ENCODE measurements at places on chromosomes 16 and 17.
A peak's percentile ranks its signal among the peaks of the same experiment; 100 is the strongest.

DNA sequence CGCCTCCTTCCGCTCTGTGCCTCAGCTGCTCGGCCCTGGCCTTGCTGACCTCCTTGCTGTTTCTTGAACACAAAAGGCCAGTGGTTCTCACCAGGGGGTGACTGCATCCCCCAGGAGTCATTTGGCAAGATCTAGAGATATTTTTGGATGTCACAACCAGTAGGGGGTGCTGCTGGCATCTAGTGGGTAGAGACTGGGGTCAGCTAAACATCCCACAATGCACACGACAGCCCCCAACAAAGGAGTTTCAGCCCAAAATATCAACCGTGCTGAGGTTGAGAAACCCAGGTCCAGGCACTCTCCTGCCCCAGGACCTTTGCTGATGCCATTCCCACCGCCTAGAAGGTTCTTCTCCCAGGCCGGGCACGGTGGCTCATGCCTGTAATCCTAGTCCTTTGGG lies 39.7 kb downstream of the ABCC6 start:
- no peak for DNase-seq

DNA sequence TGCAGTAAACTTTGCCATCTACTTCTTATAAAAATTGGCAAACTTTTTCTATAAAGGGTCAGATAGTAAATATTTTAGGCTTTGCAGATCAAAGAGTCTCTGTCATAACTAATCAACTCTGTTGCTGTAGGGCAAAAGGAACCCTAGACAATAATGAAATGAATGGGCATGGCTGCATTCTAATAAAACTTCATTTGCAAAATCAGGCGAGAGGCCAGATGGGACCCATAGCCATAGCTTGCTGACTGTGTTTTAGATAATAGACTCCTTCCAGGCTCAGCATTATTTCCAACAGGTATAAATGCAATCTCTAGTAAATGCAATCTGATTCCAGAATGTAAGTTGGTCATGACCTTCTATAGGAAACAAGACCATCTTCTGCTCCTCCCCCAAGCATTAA lies 490.7 kb downstream of the TOX3 start:
- no peak for DNase-seq

DNA sequence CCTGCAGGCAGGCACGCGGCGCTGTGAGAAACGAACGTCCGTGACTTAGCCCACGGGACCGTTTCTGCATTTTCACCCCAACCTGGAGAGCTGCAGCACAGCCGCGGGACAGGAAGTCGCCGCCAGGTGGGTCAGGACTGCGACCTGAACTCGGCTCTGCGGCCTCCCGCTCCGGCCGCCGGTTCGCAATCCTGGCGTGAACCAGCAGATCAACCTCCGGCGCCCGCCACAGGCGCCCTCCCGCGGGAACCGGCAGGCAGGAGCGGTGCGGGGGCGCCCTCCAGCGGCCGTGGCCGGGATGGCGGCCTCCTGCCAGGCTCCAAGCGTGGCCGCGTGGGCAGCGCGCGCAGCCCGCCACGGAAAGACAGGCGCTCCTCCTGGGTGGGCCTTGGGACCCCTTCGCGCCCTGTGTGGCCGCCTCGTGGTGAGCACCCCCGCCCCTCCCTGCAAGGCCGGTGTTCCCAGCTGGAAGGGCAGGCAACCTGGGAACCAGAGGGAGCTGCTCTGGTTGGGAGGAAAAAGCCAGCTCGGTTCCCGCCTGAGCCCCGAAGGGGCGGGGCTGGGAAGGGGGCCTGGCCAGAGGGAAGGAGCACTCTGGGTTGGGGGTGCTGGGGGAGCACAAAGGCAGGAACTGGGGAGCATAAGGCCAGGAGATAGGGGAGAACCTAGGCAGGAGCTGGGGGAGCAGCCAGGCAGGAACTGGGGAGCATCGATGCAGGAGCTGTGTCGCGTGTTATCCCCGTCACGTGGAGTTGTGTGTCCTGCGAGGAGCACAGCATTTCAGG lies 28.2 kb downstream of the ACTG1 start:
- peak; percentile 74 for DNase-seq

GRCh38 chr16:69523566-69524305 lies 42.0 kb upstream of the NFAT5 start:
- DNase-seq, result no peak

DNA sequence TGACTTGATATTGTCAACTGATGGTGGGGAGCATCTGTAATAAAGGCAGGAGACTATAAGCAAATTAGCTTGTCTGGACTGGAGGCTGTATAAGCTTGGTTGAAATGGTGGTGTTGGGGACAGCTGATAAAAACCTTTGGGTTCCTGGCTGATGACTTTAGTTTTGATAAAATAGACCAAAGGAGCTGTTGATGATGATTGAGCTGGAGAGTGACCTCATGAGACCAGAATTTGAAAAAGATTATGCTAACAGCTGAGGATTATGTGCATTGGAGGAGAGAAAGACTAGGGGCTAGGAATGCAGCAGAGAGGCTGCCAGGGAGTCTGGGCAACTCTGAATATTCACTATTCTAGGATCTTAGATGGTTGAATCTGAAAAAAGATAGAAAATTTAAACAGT lies 8.7 kb upstream of the CDC27 start:
- no peak for DNase-seq

- no peak for DNase-seq
These were observed 118.0 kb upstream of the RPL38 start for GRCh38 chr17:74085434-74085833.

DNA sequence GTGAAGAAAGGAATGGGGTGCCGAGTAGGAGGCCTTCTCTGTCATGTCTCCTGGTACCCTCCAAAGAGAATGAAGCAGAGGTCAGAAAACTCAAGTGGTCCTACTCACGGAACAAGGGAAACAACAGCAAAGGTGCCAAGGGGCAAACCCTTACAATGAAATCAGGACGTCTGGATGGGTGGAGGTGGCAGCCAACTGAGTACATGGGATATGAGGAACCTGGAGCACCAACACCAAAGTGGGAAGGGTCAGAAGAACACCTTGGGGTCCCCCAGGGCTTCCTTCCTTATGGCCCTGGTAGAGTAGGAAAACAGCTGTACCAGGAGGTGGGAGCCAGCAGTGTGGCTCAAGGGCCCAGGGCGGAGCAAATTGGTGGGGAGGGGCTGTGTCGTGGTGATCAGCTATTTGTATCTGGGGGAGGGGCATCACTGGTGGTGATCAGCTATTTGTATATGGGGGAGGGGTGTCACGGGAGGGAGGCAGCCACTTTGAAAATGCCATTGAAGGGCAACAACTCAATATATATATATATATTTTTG lies 643 bp downstream of the HIGD1B start:
- no peak for DNase-seq

DNA sequence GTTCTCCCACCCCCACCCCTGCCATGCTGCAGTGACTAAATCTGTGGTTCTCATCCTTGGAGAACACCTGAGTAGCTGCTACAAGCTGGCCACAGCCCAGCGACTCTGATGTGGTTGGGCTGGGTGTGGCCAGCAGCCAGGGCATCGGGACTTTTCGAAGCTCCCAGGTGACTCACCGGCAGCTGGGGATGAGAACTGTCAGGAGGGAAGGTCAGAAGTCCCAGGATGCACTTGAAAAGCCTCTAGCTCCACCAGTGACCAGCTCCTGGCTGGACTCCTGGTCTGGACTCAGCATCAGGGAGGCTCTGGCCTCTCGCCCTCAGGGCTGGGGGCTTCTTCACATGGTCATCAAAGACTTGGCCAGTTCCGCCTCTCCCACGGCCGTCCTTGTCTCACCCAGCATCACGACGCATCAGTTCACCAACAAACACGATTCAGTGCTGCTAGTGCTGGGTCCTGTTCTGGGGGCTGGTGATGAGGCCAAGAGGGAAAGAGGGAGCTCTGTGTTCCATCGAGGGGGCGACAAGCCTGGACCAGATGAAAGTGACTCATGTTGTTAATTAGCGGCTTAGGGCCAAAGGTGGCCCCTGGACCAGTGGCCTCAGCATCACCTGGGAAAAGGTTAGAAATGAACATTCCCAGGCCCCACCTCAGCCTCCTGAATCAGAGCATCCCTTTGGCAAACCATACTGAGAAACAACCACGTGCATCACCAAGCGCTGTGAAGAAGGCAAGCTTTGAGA lies 3.9 kb upstream of the C17orf99 start:
- DNase-seq, result peak; percentile 69

GRCh38 chr17:79156463-79157095 lies 82.0 kb downstream of the ENGASE start:
- no peak for DNase-seq

DNA sequence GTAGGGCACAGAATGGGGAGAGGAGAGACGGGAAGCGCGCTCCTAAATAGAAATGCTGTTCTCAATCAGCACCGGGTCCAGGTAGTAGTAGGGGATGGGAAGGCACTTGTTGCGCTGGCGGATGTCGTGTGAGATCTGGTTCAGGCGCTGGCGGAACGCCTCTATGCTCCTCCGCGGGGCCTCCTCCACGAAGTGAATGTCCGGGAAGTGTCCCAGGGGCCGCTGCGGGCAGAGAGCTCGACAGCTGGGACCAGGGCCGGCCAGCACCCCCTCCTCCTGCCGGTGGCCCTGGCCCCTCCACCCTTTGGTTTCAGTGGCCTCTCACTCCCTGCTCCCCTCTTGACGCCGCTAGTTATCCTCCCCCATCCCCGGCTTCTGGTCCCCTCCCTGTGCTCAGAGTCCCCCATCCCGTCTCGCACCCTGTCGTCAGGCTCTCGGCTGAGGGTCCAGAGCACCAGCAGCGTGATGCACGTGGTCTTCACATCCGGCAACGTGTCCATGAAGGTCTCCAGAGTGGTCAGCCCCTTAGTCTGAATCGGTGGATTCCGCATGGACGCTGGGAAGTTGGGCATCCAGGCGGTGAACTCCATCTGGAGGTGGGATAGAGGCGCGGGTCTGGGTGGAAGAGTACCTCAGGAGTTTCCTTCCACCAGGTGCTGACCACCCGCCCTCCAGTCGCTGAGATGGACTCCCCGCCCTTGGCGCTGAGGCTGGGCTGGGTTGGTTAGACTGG lies 14.6 kb downstream of the ALOX12B start:
- DNase-seq, result no peak

GRCh38 chr17:53687324-53687723 lies 135.4 kb upstream of the KIF2B start:
- DNase-seq, result no peak

GRCh38 chr16:28130099-28131088 lies 66.9 kb upstream of the GSG1L start:
- DNase-seq, result peak; percentile 38

DNA sequence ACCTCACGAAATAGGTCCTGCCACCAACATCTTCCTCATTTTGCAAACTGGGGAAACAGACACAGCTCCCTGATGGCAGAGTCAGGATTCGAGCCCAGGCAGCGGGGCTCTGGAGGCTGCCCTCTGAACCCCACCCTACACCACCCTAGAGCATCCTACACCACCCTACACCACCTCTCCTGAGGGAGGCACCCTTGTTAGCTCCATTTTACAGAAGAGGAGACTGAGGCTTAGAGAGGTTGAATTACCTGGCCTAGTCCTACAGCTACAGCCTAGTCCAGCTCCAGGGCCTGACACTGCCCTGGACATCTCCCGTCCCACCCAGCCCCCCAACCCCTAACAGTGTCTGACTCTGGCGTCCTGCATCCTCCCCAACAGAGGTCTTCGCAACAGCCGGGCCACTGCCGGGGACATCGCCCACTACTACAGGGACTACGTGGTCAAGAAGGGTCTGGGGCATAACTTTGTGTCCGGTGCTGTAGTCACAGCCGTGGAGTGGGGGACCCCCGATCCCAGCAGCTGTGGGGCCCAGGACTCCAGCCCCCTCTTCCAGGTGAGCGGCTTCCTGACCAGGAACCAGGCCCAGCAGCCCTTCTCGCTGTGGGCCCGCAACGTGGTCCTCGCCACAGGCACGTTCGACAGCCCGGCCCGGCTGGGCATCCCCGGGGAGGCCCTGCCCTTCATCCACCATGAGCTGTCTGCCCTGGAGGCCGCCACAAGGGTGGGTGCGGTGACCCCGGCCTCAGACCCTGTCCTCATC lies 3.2 kb upstream of the NECAB2 start:
- no peak for DNase-seq

DNA sequence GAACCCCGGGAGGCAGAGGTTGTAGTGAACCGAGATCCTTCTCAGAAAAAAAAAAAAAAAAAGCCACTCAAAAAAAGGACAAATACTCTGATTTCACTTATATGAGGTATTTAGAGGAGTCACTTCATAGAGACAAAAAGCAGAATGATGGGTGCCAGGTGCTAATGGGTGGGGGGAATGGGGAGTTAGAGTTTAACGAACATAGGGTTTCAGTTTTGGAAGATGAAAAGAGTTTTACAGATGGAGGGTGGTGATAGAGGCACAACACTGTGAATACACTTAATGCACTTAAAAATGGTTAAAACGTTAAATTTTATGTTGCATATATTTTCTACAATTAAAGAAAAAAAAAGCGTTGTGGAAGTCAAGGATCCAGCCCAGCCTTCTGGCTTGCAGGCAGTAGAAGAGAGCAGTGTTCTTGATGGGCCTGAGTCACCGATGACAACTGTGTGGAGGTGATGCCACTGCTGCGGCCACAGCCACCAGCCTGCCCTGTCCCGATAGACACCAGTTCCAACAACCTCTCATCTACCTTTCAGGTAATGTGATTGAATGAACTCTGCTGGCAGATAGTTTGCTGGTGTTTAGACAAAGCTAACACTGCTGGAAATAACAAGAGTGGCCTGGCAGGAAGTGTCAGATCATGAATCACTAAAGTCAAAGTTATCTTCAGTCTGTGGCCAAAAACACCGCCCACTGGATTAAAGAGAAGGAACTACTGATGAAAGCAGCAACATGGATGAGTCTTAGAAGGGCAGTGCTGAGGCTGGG lies 49.9 kb upstream of the COX10 start:
- peak; percentile 42 for DNase-seq

GRCh38 chr17:45092911-45093430 lies 31.9 kb downstream of the NMT1 start:
- DNase-seq, result peak; percentile 99

- peak; percentile 6 for DNase-seq
These were observed 36.6 kb downstream of the KIAA0513 start for GRCh38 chr16:85064186-85064585.

GRCh38 chr17:19347323-19348080 lies 15.0 kb downstream of the B9D1 start:
- no peak for DNase-seq

GRCh38 chr17:4849011-4849536 lies 15.9 kb downstream of the MINK1 start:
- DNase-seq, result no peak

DNA sequence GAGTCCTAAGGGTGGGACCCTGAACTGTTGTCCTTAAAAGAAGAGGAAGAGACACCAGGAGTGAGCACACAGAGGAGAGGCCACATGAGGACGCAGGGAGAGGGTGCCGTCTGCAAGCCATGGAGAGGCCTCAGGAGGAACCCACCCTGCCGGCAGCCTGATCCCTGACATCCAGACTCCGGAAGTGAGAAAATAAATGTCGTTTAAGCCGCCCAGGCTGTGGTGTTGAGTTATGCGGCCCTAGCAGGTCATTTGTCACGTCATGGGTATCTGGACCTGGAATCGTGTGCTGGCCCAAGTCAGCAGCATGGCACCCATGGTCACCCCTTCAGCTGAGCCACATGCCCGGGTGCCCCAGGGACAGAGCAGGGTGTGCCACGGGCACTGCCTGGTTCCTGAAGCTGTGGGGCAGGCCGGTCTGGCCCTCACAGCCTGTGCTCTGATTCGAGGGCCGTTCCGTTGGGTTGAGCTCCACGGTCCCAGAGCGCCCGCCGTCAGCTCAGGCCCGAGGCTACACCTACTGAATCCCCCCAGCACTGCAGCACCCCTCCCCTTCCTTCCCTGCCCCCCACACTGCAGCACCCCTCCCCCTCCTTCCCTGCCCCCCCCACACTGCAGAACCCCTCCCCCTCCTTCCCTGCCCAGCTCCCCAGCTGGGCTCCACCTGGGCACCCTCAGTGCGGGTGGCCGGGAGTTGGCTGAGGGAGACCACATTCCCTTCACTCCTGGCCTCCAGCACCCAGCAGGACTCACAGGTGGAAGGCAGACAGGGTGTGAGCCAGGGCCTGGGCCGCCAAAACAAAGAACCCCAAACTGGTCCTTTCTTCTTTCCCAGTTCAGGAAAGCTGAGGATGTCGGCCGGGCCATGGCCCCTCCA lies 2.7 kb upstream of the CCDC57 start:
- peak; percentile 37 for DNase-seq

All from fibroblast of lung (primary cell).